HT1080 (cell line): ENCODE measurements at places on chromosomes 6 and 20.

DNA sequence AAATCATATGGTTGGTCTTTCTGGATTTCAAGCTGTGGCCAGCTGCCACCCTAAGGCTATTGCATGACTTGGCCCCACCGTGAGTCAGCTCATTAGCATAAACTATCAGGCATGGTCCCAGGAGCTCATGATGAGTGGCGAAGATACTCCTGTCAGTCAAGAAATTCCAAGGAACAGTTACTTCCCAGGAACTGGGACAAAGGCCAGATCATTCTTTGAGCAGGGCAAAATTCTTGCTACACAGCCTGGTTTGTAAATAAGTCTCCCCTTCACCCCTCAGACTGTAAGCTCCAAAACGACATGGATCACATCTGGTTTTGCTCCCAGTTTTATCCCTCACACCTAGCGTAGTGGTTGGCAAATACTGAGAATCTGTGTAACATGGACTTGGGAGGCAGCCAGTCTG lies 33.0 kb upstream of the KIAA1586 start:
- peak; percentile 69 for DNase-seq

GRCh38 chr6:42137194-42137753 lies 5.1 kb downstream of the C6orf132 start:
- no peak for DNase-seq

GRCh38 chr20:11035211-11035610 lies 361.4 kb upstream of the JAG1 start:
- peak; percentile 33 for DNase-seq

DNA sequence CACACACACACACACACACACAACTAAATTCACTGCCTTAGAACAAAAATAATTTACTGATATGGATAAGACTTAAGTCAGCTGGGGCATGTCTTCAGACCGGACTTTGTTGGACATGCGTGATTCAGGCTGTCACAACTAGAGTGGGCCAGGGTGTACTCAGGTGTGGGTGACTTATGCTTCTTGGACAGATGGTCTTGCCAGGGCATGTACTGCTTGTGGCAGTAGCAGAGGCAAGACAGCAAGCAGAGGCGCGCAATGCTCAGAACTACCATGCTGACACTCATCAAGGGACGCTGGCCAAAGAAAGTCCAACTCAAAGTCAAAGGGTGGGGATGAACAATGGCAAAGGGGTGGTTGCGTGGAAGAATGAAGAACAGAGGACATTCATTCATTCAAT lies 437.5 kb downstream of the CBLN4 start:
- no peak for DNase-seq

DNA sequence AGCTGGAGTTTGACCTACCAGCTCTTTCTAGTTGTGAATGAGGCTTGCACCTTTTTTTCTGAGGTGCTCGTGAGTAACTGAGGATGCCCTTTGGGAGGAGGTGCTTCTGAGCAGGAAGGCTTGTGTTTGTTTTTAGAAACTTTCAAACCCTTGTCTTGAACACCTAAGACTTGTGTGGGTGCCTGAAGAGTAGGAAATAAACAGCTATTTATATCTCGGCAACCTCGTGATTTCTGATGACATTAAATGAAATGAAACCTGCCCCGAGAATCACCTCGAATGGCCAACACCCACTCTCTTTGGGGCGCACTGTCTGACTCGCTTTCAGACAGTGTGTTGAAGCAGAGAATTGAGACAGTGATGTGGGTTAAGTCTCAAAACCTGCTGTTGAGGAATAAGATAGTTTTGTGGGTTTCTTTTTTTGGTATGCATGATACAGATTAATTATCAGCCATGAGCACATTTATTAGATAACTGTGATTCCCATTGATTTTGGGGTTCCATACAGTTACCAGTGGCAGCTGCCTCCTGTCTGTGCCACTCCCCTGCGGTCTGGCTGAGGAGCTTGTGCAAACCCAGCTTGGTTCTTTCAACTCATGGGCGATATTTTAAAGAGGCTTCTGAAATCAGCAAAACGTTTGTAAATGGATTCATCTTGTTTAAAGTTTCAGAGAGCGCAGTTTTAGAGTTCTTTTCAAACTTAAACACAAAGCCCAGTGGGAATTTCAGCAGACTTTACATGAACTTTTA lies 8.4 kb downstream of the IRF4 start:
- DNase-seq = no peak

DNA sequence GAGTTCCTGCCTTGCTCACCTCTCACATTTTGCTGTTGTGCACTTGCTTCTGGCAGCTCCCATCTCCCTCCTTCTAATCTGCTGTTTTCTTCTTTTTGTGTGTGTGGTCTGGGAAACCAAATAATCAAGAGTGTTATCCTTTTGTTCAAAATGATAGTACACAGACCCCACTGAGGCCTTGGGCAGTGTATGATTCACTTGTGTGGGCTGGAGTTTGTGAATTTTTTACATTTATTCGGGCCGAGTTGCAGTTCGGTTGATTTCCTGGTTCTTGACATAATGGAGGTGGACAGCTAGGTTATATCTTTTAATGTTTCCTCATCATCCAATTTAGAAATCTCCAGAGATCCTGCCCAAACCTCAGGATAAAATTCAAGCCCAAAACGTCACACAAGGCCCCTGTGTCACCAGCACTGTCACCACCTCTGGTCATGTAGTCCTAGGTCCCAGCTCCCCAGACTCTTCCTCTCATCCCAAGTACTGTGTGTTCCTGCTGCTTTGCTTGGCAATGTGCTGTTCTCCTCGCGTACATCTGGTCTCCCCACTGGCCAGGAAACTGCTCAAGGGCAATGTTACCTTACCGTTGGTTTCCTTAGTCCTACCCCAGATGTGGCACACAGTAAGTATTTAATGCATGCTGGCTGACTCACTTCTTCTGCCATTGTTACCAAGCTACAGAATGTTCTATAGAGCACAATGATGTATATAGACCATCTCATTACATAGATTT lies 55.7 kb upstream of the PHACTR2 start:
- peak; percentile 26 for DNase-seq

DNA sequence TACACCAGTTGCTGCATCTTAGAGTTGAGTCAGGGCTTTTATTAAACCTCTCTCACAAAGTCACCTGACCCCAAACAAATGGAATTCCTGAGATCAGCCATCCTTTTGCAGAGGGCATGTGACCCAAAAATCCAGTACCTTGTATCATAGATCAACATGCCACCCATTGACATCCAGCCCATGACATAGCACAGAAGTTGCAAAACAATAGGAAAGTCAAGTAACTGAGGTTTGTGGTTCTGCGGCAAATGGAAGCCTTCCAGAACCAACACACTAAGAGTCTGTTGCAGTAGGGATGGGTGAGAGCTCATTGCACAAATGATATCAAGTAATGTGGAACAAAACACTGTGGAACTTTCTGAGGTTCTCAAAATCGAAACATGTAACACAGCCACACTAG lies 111.2 kb downstream of the PDE7B start:
- peak; percentile 94 for DNase-seq

DNA sequence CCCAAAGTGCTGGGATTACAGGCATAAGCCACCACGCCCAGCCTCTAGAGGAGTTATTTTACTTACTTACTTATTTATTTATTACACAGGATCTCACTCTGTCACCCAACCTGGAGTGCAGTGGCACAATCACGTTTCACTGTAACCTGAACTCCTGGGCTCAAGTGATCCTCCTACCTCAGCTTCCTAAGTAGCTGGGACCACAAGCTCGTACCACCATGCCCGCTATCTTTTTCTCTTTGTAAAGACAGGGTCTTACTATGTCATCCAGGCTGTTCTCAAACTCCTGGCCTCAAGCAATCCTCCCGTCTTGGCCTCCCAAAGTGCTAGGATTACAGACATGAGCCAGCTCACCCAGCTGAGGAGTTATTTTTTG lies 1.6 kb upstream of the TRIB3 start:
- no peak for DNase-seq

- no peak for DNase-seq
Observed at GRCh38 chr20:61830991-61831390, 234.7 kb downstream of the TAF4 start.

DNA sequence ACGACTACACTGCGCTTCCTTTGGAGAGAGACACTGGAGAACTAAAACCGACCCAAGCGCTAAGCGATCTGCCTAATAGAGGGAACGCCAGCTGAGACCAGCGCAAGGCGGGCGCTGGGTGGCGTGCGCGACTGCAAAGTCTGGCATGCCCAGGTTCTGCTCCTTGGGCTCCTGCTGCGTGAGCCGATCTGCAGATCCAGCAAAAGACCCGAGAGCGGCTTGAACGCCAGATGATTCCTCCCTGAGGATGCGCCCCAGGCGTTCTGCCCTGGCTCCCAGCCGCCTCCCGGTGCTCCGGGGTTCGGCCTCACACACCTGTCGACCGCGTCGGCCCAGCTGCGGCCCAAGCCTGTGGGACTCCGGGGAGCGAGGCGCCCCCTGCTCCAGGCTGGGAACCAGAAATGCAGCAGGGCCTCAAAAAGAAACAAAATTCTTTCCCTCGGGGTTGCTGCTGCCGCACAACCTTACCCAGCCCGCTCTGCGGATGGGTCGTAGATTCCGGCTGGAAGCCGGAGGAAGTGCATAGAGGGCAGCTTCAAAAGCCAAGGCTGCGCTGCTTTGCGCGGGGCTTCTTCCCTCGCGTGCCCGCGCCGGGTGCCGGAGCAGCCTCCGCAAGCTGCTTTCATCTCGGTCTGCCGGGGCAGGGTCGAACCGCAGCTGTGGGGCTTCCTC lies 17.9 kb upstream of the PRDM13 start:
- DNase-seq = peak; percentile 62

DNA sequence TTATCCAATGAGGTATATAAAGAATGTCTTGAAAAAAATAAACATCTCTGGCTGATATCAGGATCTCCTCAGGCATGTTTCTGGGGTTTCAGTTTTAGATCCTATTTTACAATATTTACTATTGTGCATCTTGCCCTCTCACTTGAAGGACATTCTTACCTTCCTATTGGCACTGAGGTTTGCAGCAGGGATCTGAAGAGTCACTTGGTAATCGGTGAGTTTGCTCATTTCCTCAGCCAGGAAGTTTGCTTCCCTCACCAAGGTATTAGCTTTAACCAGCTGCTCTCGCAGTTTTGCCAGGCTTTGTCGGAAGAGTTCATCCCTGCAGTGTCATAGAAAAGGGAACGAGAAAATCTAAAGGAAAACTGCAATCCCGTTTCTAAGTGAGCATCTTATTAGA lies 101.9 kb upstream of the NUP153 start:
- no peak for DNase-seq

DNA sequence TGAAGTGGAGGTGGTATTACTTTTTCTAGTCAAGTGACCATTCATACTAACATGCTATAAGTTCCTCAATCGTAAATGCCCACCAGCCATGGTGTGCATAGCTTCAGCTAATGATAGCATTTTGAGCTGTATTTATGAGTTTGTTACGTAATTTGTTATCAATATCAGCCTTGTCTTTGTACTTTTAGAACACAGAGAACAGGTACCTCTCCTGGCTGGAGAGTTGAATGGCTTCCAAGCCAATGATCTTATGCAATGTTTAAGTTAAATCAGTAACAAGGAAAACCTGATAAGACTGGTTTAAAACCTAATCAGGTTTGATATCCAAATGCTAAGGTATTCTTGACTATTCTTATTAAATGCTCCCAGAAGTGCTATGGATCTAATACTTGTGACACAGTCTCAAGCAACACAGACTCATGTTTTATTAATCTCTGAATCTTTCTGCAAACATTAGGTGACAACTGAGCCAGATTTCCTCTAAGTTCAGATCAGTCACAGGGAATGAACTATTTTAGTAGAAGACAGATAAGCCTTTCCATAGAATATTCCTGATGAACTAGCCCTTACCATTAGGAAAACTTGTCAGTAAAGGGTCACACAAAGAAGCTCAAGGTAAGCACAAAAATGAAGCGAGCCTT lies 154.8 kb downstream of the PTPRK start:
- no peak for DNase-seq

DNA sequence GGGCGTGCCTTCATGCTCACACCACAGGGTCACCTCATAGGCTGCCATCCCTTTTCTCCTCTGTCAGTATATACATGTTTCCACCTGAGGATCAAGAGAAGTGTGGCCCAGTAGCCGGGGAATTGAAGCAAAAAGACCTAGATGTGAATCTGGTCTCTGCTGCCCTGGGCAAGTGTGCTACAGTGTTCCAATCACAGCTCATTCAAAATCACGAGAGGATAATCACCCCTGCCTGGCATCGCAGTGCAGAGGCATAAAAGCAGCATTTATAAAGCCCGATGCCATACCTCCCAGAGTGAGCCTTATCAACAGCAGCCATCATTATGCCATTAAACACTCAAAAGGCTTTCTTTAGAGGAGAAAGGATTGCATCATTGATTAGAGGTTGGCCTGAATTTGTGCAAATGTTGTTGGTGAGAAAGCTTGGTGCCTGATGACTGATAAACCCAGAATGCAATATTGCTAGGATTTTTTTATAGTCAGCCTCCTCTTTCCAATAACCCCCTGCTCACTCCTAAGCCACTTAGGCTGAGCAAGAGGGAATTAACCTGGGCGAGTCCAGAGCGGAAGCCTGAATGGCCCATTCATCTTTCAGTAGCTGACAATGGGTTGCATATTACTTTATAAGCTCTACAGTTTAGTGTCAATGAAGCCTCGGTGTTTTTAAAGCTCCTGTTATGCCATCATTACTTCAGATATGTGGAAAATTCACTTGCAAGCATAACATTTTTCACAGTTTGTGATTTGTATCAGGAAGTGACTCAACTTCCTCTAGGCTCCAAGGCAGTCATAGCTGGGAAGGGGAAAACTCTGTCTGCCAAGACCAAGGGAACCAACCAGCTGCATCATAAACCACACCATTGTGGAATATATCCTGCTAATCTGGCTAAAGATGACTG lies 92.5 kb upstream of the NXT1 start:
- peak; percentile 95 for DNase-seq

DNA sequence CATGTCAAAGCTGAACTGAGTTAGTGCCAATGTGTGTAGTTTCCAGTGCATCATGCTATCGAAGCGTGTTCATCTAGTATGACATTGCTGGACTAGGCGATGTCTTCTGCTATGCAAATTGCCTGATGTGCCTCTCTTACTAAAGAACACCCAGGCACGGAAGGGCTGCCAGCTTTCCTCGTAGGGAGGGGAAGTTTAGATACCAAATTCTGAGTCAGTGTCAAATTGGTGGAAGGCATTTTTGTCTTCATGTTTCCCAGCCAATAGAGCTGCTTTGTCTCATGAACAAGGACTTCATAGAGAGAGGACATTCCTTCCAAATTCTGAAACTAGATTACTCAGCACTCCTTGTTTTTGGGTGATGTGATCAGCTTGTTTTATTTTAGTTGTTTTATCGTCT lies 320.1 kb downstream of the BTBD3 start:
- peak; percentile 6 for DNase-seq

DNA sequence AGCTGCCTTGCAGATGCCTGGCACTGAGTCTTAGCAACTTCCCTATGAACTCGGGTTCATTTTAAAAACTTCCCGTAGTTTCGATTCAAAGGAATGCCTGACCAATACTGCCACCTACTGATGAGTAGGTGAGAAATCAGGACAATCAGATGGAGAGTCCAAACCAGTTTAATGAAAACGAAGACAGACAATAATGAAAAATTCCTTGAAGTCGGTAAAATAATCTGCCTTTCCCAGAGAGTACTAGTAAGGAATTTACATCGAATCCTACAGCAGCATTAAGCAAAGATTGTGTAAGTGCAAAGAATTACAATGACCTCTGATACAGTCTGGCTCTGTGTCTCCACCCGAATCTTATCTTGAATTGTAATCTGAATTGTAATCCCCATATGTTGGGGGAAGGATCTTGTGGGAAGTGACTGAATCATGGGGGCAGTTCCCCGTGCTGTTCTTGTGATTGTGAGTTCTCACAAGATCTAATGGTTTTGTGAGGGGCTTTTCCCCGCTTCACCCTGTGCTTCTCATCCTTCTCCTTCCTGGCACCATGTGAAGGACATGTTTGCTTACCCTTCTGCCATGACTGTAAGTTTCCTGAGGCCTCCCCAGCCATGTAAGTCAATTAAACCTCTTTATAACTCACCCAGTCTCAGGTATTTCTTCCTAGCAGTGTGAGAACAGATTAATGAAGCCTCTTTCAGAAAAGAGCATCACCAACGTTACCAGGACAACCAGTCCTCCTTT lies 134.4 kb downstream of the ARHGAP18 start:
- DNase-seq = peak; percentile 56
